ENCODE measurements at places on chromosomes 4 and X. TPM values are rescaled to one million over a fixed set of nuclear protein-coding genes. Genes with fewer than 3 reads are reported as not detected.

GRCh38 chr4:53535567-53535966 is 55.7 kb downstream of the LNX1 start:
- DNase-seq, result no peak

DNA sequence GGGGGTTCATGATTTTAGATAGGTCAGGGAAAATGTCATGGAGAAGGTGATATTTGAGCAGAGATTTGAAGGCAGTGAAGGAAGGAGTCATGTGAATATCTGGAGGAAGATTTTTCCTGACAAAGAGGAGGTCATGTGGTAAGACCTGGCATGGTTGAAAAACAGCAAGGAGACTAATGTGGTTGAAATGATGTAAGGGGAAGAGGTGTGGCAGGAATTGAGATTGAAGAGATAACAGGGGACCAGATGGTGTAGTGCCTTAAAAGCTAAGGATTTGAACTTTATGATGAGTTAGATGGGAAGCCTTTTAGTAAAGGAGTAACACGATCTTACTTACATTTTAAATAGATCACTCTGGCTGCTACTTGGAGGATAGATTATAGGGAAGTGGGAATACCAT is 210.9 kb downstream of the RTL9 start:
- DNase-seq, result no peak

GRCh38 chr4:25308761-25309160 is 3.8 kb upstream of the ZCCHC4 start:
- DNase-seq, result no peak

POU3F4 gene
- total RNA-seq, result not detected

HCFC1 gene
- total RNA-seq, result 32.1 TPM

GRCh38 chr4:77095101-77095821 is 19.5 kb upstream of the CCNI start:
- DNase-seq, result peak; percentile 93

DNA sequence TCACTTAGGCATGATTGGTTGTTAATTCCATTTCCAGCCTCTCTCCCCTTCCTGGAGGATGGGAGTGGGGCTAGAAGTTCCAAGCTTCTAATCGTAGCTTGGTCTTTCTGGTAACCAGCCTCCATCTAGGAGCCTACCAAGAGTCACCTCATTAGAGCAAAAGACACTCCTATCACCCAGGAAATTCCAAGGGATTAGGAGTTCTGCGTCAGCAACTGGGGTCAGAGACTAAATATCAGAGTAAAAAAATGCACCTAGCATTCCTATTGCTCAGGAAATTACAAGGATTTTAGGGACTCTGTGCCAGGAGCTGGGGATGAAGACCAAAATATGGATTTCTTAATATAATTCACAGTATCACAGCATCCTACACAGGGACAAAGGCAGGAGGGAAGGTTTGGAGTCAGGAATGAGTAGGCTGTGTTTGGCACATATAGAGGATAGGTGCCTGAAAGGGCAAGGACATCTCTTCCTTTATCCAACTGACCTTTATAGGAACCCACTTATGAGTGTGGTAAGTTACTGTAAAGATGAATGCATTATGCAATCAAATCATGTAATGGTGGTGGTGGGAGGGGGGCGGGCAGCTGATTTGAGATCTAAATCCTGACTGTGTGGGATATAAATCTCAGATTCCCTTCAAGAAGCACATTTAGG is 30.5 kb upstream of the LIMCH1 start:
- DNase-seq, result no peak

DNA sequence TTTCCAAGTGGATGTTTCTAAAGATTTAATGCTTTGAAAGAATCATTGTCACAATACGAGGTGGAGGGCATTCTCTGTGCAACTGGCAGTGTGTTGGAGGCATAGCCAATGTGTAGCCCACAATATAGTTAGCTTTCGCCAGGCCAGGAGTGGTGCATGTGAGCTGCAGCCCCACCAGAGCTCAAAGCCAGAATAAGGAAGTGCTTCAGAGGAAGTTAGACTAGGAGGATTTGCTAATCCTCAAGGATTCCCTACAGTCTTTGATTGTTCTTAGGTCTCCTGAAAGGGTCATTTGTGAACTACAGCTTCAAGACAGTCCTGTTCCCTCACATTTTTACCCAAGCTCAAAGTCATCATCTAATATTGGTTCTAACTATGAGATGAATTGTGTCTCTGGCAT is 16.4 kb downstream of the TRPC5OS start:
- no peak for DNase-seq

GRCh38 chr4:146381263-146381872 is 140.4 kb downstream of the SLC10A7 start:
- DNase-seq, result no peak

DMP1 gene
- not detected for total RNA-seq

- no peak for DNase-seq
Observed at GRCh38 chrX:17596061-17596460, 141.2 kb upstream of the SCML1 start.

DNA sequence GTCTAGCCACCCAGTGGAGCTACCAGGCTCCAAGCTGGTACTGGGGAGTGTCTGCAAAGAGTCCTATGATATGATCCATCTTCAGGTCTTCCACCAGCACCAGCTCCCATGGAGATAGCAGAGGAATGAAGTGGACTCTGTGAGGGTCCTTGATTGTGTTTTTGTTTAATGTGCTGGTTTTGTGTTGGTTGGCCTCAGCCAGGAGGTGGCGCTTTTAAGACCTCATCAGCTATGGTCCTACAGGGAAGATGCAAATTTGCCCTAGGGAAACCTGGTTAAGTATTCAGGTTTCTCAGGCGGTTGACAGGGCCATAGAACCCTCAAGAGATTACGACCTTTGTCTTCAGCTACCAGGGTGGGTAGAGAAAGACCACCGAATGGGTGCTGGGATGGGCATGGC is 1141.1 kb downstream of the STIM2 start:
- DNase-seq, result no peak

DNA sequence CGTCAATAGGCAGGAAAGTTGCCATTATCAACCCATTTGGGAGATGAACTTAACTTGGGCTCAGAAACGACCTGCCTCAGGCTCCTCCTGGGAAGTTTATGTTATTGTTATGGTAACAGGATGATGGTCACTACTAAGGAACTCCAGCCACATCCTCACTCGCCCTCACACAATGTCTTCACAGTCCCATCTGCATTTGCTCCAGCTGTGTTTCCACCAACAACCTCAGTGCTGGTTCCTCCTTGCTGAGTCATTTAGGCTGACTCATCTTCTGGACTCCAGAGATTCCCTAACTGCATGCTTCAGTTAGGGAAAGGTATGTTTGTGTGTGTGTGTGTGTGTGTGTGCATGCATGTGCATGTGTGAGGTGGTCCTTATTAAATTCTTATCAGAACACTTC is 293.4 kb upstream of the BOD1L1 start:
- no peak for DNase-seq

- no peak for DNase-seq
Observed at GRCh38 chr4:153950100-153950979, 161.5 kb upstream of the SFRP2 start.

- DNase-seq, result no peak
Observed at GRCh38 chr4:125323654-125324053, 8.9 kb downstream of the FAT4 start.

NEUROG2 gene
- not detected for total RNA-seq

KDR gene
- total RNA-seq, result 20.9 TPM

DNA sequence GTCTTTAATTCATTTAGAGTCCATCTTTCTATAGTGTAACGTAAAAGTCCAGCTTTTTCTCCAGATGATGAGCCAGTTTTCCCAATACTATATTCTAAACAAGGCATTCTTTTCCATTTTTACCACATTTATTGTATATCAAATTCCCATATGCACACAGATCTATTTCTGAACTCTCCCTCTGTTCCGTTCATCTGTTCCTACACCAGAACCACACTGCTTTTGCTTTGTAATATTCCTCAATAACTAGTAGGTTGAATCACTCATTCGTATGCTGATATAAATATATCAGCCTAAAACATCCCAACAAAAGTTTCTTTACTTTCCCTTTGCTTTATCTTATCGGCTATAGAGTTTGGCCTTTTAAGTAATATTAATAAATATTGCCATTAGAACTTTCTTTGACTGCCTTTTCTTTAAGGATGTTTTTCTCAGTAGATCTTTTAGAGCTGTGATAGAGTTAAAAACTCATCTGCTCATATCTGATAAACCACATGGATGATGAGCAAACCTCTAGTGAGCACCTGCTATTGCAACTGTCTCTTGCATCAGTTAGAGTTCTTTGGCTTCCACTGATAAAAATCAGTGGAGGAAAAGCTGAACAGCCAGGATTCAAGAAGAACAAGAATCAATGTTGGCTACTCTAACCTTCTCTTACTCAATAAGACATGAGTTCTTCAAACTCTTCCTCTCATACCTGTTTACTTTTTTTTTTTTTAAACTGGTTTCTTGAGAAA is 13.1 kb upstream of the RPL34 start:
- no peak for DNase-seq

TRPC5OS gene
- 0.40 TPM for total RNA-seq

CENPE gene
- total RNA-seq, result 0.77 TPM
